ENCODE measurements at places on chromosomes 5 and 9.

- peak; percentile 86 for DNase-seq
These were observed at the start of gene SAPCD2 for GRCh38 chr9:137070201-137070905. Gene SAPCD2 (minus strand): TSS chr9:137070557. CDS start chr9:137070460, 97 bp downstream.

GRCh38 chr5:179577286-179577960 is 27.1 kb downstream of the RUFY1 start:
- no peak for DNase-seq

DNA sequence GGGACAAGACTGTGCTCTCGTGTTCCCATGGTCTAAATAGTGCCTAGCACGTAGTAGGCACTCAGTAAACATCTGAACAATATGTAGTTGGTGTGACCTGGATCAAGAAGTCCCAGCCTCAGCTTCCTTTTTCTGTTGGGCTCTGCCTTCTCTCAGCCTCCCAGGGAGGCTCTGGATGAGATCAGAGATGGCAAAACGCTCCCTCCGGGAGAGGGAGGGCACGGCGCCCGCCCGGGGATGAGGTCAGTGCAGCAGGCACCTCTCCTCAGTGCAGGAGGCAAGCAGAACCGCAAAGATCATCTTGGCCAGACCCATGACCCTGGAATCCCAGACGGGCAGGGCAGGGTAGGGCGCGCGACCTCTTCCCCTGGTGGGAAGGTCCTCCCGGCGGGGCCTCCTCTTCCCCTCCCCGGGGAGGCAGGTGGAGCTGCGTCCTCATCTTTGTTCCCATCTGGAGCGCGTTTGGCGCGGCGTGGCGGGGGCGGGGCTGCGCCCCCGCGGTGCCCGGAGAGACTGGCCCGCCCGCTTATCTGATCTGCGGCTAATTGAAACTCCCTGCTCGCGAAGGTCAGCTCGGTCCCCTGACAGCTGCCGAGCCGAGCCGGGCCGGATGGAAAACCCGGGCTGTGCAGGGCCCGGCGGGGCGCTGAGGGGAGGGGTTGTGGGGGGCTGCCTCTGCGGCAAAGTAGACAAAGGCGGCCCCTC is 60.9 kb downstream of the CXXC5 start:
- DNase-seq, result no peak

DNA sequence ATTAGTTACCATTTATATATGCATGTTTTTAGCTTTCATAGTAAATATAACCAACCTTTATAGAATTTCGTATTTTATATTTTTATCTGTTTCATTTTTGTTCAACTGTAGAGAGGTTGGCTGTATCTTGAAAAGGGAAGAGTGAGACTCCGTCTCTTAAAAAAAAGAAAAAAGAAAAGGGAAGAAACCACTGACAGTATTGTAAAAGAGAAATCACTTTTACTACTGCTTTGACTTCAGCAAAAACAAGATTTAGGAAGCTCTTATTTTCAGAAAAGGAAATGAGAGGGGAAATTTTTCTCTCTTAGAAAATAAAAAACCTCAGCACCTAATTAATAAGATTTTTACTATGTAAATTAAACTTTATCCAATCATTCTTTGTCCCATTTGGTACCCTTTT is 14.4 kb downstream of the POLK start:
- no peak for DNase-seq

- no peak for DNase-seq
These were observed 4.4 kb upstream of the SMIM3 start for GRCh38 chr5:150774145-150774544.

- DNase-seq, result no peak
These were observed 17.7 kb downstream of the MLLT3 start for GRCh38 chr9:20604562-20604961.

- no peak for DNase-seq
These were observed 49.1 kb upstream of the RNU6ATAC start for GRCh38 chr9:134213508-134213850.

- no peak for DNase-seq
These were observed 128.4 kb downstream of the DNAH5 start for GRCh38 chr5:13816126-13816525.

- no peak for DNase-seq
These were observed 273.1 kb downstream of the ACTL7B start for GRCh38 chr9:108582726-108583125.

DNA sequence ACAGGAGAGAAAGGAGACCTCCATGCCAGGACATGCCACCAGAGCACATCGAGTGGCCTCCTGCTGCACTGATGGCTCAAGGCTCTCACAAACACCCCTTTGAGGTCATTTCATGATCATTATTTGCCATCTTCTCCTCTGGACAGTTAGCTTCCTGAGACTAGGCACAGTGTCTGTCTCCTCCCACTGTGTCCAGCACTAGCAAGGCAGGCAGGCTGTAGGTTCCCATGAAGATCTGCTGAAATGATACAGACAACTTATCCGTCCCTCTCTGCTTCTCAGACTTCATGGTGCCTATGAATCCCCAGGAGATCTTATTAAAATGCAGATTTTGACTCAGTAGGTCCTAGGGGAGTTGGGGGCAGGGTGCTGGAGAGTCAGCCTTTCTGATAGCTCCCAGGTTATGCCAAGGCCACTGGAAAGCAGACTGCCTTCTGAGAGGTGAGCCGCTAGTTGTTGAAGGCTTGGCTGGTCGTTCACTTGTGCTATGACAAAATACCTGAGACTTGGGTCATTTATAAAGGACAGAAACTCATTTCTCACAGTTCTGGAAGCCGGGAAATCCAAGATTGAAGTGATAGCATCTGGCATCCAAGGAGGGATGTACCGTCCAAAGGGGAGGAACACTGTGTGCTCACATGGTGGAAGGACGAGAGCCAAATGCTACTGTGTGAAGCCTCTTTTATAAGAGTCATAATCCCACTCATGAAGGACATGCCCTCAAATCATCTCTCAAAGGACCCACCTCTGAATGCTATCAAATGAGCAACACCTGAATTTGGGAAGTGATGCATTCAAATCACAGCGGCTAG is 183.4 kb downstream of the SPOCK1 start:
- no peak for DNase-seq

GRCh38 chr5:176916337-176916736 is 17.2 kb upstream of the HK3 start:
- no peak for DNase-seq

DNA sequence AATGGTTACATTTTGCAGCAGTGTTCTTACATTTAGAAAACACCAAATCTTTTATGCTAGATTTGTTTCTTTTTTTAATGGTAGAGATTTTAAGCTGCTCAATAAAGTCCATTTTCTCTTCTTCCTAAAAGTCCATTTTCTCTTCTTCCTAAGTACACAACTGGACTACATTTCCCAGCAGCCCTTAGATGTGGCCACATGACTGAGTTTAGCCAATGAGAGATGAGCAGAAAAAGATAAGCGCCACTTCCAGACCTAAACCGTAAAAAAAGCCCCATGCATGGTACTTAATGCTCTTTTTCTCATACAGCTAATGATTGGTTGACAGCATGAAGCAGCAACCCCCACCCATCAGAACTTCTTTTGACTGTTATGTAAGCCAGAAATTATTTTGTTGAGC is 206.7 kb downstream of the FAM114A2 start:
- no peak for DNase-seq

DNA sequence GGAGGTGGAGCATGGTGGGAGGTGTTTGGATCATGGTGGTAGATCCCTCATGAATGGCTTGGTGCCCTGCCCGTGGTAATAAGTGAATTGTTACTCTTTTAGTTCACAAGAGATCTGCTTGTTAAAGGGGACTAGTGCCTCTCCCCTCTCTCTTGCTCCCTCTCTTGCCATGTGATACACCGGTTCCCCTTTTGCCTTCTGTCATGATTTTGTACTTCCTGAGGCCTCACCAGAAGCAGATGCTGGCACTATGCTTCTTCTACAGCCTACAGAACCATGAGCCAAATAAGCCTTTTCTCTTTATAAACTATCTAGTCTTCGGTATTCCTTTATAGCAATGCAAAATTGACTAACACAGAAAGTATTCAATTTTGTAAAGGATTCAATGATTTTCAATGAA is 817.1 kb downstream of the TLR4 start:
- DNase-seq, result no peak

DNA sequence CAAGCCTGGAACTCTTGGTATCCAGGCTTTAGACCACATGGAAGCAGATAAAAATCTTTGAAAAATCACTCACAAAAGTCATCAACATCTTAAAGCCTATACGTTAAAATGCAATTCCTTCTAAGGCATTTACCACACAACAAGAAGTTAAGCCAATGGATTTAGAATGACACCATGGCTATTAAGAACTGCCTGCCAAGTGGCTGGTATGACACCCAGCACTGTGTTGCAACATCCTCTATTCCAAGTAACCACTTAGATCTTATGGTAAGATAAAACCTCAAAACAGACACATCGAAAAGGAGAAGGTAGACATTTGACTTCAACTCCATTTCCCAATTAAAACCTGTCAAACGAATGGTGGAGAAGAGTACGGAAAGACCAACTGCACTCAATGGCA is 344.2 kb upstream of the SLC30A5 start:
- no peak for DNase-seq

DNA sequence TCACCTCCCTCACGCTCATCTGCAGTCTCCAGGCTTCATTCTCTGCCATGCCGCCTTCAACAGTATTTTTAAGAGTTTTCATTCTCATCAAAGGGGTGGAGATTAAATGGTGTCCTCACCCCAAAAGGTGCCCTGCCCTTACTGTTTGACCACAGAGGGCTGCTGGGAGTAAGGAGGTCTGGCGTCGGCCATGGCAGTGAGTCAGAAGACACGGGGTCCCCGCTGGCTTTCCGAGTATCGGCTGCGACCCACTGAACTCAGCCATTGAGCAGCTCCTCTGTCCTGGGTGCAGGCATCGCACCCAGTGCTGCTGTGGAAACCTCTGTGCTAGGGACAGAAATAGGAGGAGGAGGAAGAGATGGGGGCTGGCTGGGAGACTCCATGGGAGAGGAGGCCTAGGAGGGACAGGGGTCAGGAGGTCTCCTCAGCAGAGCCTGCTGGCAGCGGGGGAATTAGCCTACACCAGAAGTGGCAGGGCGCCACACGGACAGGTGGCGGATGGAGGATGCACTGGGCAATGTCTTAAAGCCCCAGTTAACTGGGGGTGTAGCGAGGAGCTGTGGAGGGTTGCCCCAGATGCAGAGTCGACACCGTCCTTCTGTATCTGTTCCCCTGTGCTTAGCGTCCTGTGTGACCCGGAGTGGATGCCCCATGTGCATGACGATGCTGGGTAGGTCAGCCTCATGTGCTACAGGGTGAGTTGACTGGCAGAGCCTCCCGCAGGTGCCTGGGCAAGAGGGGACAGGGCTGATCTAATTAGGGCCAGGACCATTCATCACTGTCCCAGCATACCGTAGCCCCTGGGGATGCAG is 15.4 kb upstream of the PLEKHG4B start:
- no peak for DNase-seq

- no peak for DNase-seq
These were observed 547.4 kb downstream of the TLE1 start for GRCh38 chr9:81141961-81142360.

DNA sequence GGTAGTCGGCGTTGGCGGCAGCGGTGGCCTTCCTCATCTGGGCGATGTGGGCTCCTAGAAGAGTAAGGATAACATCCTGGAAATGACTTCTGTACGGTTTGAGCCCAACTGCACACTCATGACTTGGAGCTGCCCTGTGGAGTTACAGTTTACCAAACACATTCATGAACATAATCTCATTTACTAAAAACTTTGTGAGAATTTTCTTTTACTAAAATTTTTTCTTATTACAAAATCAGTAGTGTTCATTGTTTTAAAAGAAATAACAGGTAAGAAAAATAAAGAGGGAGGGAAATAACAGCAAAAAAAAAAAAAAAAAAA is 5.3 kb downstream of the FOXE1 start:
- no peak for DNase-seq

DNA sequence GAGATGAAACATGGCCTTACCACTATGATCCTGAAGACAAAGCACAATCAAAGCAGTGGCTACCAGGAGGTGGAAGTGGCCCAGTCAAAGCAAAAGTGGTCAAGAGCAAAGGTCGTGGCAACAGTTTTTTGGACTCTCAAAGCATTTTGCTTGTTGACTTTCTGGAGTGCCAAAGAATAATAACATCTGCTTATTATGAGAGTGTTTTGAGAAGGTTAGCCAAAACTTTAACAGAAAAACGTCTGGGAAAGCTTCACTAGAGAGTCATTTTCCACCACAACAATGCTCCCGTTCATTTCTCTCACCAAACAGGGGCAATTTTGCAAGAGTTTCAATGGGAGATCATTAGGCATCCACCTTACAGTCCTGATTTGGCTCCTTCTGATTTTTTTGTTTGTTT is 33.6 kb upstream of the MAMDC2 start:
- DNase-seq, result no peak

DNA sequence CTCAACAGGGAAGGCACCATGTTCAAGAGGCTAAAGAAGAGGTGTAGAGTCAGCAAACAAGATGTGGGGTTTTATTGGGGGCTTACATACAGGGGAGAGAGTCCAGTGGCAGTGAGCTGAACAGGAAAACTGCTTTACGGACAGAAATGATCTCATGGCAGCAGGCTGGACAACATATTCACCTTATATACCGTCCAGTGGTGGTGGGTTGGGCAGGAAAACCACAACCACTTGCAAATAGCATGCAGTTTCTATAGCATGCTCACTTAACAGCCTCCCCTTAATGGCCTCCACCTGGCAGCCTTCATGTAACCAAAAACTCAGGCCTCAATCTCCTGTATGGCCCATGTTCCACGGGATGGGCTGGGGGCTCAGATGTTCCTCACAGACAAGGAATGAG is 5.4 kb downstream of the TNFSF8 start:
- DNase-seq, result no peak

GRCh38 chr5:153099328-153099727 is 391.1 kb upstream of the GRIA1 start:
- no peak for DNase-seq

DNA sequence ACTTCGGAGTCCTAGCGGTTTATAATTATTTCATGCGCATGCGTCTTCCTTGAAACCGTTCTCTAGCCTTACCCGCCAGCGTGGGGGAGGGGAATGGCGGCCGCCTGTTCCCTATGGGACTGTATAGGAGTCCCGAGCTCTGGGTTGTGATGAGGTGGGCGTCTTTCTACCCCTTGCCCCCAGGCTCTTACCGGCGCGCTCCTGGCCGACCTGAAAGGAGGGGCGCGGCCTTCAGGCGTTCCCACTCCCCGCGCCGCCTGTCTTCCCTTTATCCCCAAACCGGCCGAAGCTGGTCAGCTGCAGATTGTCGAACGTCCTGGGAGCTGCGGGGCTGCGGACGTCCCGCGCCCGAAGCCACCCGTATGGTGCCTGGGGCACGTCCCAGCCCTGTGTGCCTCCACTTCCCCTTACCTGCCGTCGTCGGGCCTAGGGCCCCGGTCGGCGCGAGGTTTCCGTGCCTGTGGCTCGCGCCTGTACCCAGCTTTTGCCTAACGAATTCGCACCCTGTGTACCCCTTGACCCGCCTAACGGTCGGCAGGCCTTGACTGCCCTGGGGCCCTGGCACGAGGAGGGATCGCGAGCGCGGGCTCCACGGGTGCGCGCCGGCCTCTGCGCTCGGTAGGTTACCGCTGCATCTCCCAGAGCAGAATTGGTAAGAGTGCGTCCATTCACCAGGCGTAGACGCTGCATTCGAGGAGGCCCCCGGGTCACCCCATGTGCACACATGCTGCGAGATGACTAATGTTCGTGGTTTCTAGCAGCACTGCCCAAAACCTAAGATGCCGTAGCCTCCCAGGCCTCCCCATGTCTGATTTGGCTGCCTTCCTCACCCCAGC is 653 bp upstream of the HNRNPH1 start:
- DNase-seq, result peak; percentile 76

GRCh38 chr9:107284636-107285035 is 1.6 kb downstream of the RAD23B start:
- no peak for DNase-seq

Measured in right forelimb (tissue), 1 donor.